ENCODE measurements at places on chromosomes 4 and X. TPM values are rescaled to one million over a fixed set of nuclear protein-coding genes. Genes with fewer than 3 reads are reported as not detected.

- no peaks in the 10 kb centered on the region for H3K27me3 ChIP-seq
- no peaks in the 10 kb centered on the region for H3K4me1 ChIP-seq
- no peak for DNase-seq
- no peaks in the 10 kb centered on the region for H3K36me3 ChIP-seq
- H3K27ac ChIP-seq = no peak overlapping the region
- no peak overlapping the region for H3K4me3 ChIP-seq
Measured at GRCh38 chr4:113090954-113091353, 41.5 kb downstream of the ANK2 start.

- no peak overlapping the region for H3K4me3 ChIP-seq
- no peak for DNase-seq
- H3K27ac ChIP-seq = no peak overlapping the region
Measured at GRCh38 chr4:48116582-48116981, 17.5 kb downstream of the TXK start.

- peak; percentile 88 for DNase-seq
- no peak overlapping the region for H3K4me3 ChIP-seq
- no peak overlapping the region for H3K27ac ChIP-seq
- no peaks in the 10 kb centered on the region for H3K4me1 ChIP-seq
- H3K36me3 ChIP-seq = no peaks in the 10 kb centered on the region
Measured at GRCh38 chrX:153875391-153876111, 10.4 kb downstream of the L1CAM start.

DNA sequence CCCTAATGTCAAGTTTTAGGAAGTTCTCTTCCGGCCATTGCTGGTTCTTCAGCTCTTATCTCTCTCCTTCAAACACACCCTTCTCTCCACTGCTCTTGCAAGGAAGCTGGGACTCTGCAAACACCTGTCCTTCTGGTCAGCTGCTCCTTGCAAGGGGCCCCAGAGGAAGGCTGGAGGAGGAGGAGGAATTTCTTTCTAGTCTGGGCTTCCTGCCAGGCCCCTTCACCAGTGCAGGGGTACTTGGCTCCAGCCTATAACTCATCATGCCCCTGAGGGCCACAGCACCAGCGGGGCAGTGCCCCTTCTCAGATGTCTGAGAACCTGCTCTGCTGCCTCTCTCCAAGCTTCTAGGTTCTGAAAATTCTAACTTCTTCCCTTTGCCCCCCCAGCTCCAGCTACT lies 46.7 kb downstream of the REELD1 start:
- H3K27me3 ChIP-seq = no peaks in the 10 kb centered on the region
- peaks cover 9% of the 10 kb centered on the region for H3K4me1 ChIP-seq
- H3K4me3 ChIP-seq = no peak overlapping the region
- DNase-seq = no peak
- peaks cover 4% of the 10 kb centered on the region for H3K36me3 ChIP-seq

GRCh38 chr4:3040452-3041191 lies 33.7 kb downstream of the HTT-AS start:
- no peak overlapping the region for H3K4me3 ChIP-seq
- H3K36me3 ChIP-seq = peaks cover 2% of the 10 kb centered on the region
- H3K4me1 ChIP-seq = peaks cover 11% of the 10 kb centered on the region
- H3K27me3 ChIP-seq = peaks cover 11% of the 10 kb centered on the region
- no peak for DNase-seq

- H3K36me3 ChIP-seq = no peaks in the 10 kb centered on the region
- H3K4me1 ChIP-seq = no peaks in the 10 kb centered on the region
- no peak for DNase-seq
- no peak overlapping the region for H3K27ac ChIP-seq
- H3K4me3 ChIP-seq = no peak overlapping the region
Measured at GRCh38 chrX:25650216-25650820, 487.8 kb upstream of the MAGEB18 start.

- H3K4me3 ChIP-seq = no peak overlapping the region
- no peak overlapping the region for H3K27ac ChIP-seq
Measured at GRCh38 chr4:121551271-121551670, 145.5 kb downstream of the ANXA5 start.

DNA sequence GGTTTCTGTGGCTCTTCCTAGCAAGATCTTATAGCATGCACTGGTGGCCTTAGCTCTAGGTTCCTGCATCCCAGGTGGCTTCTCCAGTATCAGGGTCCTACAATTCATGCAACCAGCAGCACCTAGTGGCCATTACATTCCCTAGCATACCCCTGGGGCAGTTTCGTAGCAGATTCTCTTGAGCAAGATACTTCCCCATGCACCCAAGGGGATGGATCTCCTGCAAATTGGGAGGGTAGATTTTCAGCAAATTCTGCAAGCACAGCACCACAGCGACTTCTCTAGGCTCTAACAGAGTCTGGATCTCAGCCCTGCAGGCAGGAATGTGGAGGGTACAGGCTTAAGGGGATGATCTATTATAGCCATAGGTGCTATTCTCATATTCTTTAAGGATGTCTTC lies 13.1 kb upstream of the SLC9B1 start:
- peaks cover 24% of the 10 kb centered on the region for H3K36me3 ChIP-seq
- DNase-seq = no peak
- H3K27ac ChIP-seq = no peak overlapping the region
- H3K4me1 ChIP-seq = no peaks in the 10 kb centered on the region
- H3K27me3 ChIP-seq = no peaks in the 10 kb centered on the region

DNA sequence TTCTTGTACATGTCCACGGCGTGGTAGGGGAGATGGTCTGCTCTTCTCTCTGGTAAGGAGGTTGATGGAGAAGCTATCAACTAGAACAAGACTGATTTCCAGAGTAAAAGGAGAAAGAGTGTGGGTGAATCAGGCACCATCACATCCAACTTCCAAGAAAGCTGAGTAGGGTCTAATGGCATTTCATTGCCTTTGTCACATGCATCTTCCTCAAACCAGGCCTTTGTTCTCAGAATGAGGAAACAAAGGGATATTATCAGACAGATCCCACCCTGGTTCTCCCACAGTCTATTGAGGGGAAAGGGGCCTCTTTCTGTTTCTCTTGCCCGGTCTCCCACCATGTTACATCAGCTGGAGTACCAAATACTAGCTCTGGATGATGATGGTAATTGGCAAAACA lies 160.2 kb upstream of the RBPJ start:
- H3K4me1 ChIP-seq = no peaks in the 10 kb centered on the region
- H3K36me3 ChIP-seq = no peaks in the 10 kb centered on the region
- H3K27me3 ChIP-seq = no peaks in the 10 kb centered on the region
- H3K4me3 ChIP-seq = no peak overlapping the region
- no peak overlapping the region for H3K27ac ChIP-seq
- DNase-seq = no peak

DNA sequence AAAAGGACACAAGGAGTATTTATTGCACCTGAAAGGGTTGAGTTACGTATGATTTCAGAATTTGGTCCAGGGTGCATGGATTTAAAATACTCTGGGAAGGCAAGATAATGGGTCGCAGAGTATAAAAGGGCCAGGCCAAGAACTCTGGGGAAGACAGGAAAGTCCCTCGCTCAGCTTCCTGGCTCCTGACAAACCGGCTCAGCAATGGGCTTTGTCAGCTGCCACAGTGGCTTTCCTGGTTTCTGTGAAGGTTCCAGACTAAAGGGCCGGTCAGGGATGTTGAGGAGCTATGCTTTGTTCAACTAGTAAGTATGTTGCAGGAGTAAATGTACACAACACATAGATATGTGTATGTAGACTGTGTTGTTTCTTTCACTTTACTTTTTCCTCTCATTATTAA lies 154.4 kb upstream of the ETNPPL start:
- no peaks in the 10 kb centered on the region for H3K36me3 ChIP-seq
- no peak overlapping the region for H3K4me3 ChIP-seq
- no peaks in the 10 kb centered on the region for H3K27me3 ChIP-seq

TLR1 gene
- 0.38 TPM for total RNA-seq

DNA sequence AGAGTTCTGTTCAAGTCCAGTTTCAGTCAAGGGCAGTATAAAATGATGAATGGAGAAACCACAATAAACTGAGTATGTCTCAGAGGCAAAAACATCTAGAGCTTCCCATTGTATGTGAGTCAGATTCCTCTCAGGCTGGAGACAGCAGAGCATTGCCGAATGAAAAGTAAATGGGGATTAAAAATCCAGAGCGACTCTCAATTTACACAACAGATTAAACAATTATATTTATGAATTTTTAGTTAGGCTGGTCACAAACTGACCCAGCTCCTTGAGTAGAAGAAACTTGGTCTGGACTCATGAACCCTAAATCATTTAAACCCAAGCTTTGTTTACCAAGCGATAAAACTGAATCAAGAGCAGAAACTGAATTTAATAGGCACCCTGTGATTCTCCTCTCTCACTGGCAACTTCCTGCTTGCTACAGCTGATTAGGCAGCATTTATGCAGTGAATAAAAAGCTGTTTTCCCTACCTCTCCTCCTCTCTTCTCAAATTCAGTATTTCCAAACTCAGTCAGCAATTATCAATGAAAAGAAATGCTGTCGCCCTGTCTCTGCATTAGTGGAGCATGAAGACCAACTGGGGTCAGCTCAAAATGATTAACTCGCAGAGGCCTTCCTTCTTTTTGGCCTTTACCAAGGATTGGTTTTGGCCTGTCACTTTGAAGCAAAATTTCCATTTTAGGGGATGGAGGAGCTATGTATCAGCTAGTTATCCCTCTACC lies 568.0 kb downstream of the PDHA2 start:
- DNase-seq = no peak
- no peaks in the 10 kb centered on the region for H3K36me3 ChIP-seq
- H3K27me3 ChIP-seq = peaks cover 2% of the 10 kb centered on the region
- no peaks in the 10 kb centered on the region for H3K4me1 ChIP-seq

MAGEC1 gene
- total RNA-seq = not detected

GRCh38 chr4:6956087-6956433 lies 46.4 kb downstream of the TBC1D14 start:
- H3K4me1 ChIP-seq = peaks cover 21% of the 10 kb centered on the region
- H3K27ac ChIP-seq = no peak overlapping the region
- H3K27me3 ChIP-seq = no peaks in the 10 kb centered on the region
- no peak for DNase-seq
- no peak overlapping the region for H3K4me3 ChIP-seq
- no peaks in the 10 kb centered on the region for H3K36me3 ChIP-seq

DNA sequence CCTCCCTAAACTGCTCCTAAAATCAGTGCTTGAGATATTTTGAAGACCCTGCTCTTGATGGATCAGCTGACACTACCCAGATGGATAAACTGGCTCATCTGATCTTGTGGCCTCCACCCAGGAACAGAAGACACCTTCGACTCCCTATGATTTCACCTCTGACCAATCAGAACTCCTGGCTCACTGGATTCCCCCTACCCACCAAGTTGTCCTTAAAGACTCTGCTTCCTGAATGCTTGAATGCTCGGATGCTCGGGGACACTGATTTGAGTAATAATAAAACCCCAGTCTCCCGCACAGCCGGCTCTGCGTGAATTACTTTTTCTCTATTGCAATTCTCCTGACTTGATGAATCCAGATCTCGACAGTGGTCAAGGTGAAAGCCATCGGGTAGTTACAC lies 12.0 kb upstream of the RPS3A start:
- no peaks in the 10 kb centered on the region for H3K4me1 ChIP-seq
- H3K27me3 ChIP-seq = no peaks in the 10 kb centered on the region
- H3K4me3 ChIP-seq = no peak overlapping the region
- no peak overlapping the region for H3K27ac ChIP-seq

ANOS1 gene
- 23.1 TPM for total RNA-seq

TBX22 gene
- total RNA-seq = not detected

DNA sequence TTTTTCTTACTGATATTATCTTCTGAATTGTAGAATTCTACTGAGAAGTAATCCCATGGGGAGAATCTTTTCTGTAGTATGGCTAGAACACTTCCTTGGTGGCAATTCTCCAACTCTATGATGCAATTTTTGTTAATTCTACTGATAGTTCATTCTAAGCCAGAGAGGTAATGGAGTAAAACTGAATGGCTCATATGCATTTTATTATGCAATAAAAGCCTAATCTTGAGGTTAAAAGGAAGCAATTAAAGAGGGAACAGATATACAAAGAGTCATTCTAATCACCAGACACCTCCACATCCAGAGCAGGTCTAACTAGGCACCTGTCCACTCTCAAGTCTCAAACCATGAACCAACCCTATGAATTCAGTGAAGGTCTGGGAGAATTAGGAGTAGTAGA lies 9.7 kb downstream of the RAP2C start:
- H3K4me1 ChIP-seq = peaks cover 64% of the 10 kb centered on the region
- H3K4me3 ChIP-seq = no peak overlapping the region
- H3K27ac ChIP-seq = peak overlapping the region; percentile 74
- peaks cover 24% of the 10 kb centered on the region for H3K36me3 ChIP-seq
- DNase-seq = no peak
- H3K27me3 ChIP-seq = no peaks in the 10 kb centered on the region

GYPE gene
- not detected for total RNA-seq

- DNase-seq = no peak
- H3K36me3 ChIP-seq = no peaks in the 10 kb centered on the region
- peaks cover 2% of the 10 kb centered on the region for H3K27me3 ChIP-seq
- H3K27ac ChIP-seq = peak overlapping the region; percentile 83
- peaks cover 36% of the 10 kb centered on the region for H3K4me1 ChIP-seq
Measured at GRCh38 chr4:26139310-26139924, 181.4 kb upstream of the RBPJ start.

FAM47E gene
- 0.73 TPM for total RNA-seq

SYTL5 gene
- 0.26 TPM for total RNA-seq

GRCh38 chr4:177128306-177128705 lies 181.4 kb upstream of the NEIL3 start:
- no peaks in the 10 kb centered on the region for H3K27me3 ChIP-seq
- H3K36me3 ChIP-seq = peaks cover 9% of the 10 kb centered on the region
- peaks cover 12% of the 10 kb centered on the region for H3K4me1 ChIP-seq
- no peak for DNase-seq

- DNase-seq = no peak
- no peak overlapping the region for H3K27ac ChIP-seq
- no peaks in the 10 kb centered on the region for H3K27me3 ChIP-seq
Measured at GRCh38 chr4:24896977-24897376, 15.9 kb downstream of the CCDC149 start.

H2BW2 gene
- total RNA-seq = 0.59 TPM

DNA sequence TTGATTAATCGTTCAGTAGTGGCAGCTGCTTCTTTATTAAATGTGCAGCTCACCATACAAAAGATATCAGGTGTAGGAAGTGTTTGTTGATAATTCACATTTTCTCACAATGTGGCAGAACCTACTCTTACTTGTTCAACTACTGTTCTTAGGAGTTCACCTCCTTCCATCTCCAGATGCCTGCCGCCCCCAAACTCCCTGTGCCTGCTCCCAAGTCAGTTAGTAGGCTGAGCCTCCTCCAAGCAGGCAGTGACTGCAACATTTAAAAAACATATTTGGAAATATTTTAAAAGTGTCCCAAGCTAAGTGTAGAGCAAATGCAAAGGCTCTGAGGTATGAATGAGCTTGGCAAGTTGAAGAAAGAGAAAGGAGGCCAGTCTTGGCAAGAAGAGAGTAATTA lies 100.2 kb downstream of the AFF2 start:
- DNase-seq = no peak
- peaks cover 16% of the 10 kb centered on the region for H3K4me1 ChIP-seq
- H3K27me3 ChIP-seq = no peaks in the 10 kb centered on the region

TMPRSS11B gene
- total RNA-seq = not detected

ITGB1BP2 gene
- 2.1 TPM for total RNA-seq

CTAG1A gene
- total RNA-seq = not detected

DNA sequence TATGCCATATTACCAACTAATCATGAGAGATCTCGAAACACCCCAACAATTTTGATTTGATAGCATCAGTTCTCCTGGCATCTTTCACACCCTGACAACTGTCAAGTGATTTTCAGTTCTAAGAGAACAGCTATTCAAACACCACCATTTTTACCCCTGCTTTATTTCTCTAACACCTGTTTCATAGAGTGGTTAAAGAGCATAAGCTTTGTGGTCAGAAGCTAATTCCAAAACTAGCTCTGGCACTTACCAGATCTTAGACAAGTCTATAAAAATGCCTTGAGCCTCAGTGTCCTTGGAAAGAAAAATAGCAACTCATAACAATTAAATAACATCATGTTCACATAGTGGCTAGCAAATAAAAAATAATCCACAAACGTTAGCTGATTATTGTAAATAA lies 17.9 kb downstream of the PPA2 start:
- H3K27me3 ChIP-seq = no peaks in the 10 kb centered on the region
- H3K4me1 ChIP-seq = peaks cover 12% of the 10 kb centered on the region
- H3K4me3 ChIP-seq = no peak overlapping the region
- peaks cover 12% of the 10 kb centered on the region for H3K36me3 ChIP-seq

Measured in chondrocyte (in vitro differentiated cells).